ENCODE measurements at places on chromosomes 2 and 18.

GRCh38 chr2:111116843-111117597, 3.7 kb upstream of the BCL2L11 start:
- DNase-seq: peak; percentile 69

GRCh38 chr2:216757532-216757931, 62.2 kb upstream of the IGFBP5 start:
- no peak for DNase-seq

GRCh38 chr2:215793747-215794595, 219.4 kb downstream of the MREG start:
- DNase-seq: no peak

- no peak for DNase-seq
These were observed 502.4 kb upstream of the TNP1 start for GRCh38 chr2:217362286-217362685.

DNA sequence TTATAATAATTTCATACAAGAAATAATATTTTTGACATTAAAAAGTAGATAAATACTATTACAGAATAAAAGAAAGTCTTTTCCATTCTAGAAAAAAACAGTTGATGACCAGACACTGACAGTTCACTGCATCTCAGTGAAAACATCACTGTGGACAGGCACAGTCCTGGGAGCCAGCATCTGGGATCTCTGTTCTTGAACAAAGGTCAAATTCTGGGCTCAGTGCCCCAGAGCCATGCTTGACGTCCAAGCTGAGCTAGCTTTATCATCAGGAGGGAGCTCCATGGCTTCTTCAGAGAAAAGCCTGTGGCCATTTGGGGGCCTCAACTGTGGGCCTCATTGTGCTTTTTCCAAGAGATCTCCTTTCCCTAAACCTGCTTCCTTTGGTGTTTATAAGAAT, 86.1 kb upstream of the SRD5A2 start:
- DNase-seq: no peak

DNA sequence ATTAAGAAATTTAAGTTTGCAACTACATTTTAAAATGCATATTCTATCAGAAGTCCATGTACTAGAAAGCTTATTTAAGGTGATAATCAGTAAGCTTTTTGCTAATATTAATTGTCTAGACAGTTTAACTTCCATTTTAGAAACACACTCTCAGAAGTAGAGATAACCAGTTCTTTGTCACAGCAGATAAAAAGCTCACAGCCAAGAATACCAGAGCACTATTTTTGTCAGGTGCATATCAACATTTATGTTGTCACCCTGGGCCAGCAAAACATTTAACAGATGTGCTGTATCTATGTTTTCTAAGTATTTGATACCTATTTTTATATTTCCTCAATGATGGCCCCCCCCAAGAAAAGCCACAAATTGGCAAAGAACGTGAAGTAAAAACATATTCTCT, 192.6 kb downstream of the ERBB4 start:
- no peak for DNase-seq

GRCh38 chr18:48769006-48769636, 181.6 kb downstream of the SMAD7 start:
- no peak for DNase-seq

- no peak for DNase-seq
These were observed 91.7 kb upstream of the EPC2 start for GRCh38 chr2:148552675-148553331.

- no peak for DNase-seq
These were observed 725.2 kb downstream of the CPS1 start for GRCh38 chr2:211281430-211282073.

- DNase-seq: no peak
These were observed 25.5 kb downstream of the CRACDL start for GRCh38 chr2:98910349-98911125.
